ENCODE measurements at places on chromosomes 5 and 9.

GRCh38 chr5:122501089-122501435 is 189.0 kb downstream of the SNCAIP start:
- peaks cover 53% of the 10 kb centered on the region for H3K4me1 ChIP-seq
- H3K27ac ChIP-seq: peak overlapping the region; percentile 74
- H3K4me3 ChIP-seq: peak overlapping the region; percentile 1
- H3K27me3 ChIP-seq: no peaks in the 10 kb centered on the region
- no peaks in the 10 kb centered on the region for H3K36me3 ChIP-seq
- no peak for DNase-seq

DNA sequence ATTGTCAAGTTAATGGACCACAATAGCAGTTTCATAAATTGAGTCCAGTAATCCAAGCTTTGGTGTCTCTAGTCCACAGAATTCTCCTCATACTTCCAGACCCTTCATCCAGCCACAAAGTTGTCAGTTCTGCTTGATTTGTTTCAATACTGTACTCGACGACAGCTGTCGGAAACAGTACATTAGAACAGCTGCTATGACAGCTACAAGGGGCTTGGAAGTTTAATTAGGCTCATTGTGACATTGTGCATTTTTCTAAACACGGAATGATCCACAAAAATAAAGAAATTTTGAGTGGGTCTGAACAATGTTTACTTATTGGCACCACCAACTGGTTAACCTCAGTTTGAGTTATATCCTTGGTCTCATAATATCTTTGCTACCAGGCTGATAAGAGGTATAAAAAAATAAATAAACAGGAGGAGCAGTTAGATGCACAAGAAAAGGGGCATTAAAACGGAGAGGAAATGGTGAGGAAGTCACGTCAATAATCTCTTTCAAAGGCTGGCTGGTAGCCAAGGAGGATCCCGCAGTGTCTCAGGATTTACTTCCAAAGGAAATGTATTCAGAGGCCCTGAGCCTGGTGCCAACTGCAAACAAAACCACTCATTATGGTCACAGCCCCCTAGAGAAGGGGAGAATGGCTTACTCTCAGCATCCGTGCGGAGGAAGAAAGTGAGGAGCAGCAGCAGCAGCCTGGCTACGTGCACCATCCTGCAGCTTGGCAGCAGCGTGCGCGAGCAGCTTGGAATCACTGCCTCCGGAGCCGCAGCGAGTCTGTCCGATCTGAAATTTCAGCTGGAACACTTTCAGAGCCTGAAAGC is 933.8 kb upstream of the DMAC1 start:
- no peaks in the 10 kb centered on the region for H3K36me3 ChIP-seq
- H3K4me1 ChIP-seq: peaks cover 28% of the 10 kb centered on the region
- no peak for DNase-seq
- H3K4me3 ChIP-seq: peak overlapping the region; percentile 24
- peak overlapping the region; percentile 40 for H3K27ac ChIP-seq
- no peaks in the 10 kb centered on the region for H3K27me3 ChIP-seq

DNA sequence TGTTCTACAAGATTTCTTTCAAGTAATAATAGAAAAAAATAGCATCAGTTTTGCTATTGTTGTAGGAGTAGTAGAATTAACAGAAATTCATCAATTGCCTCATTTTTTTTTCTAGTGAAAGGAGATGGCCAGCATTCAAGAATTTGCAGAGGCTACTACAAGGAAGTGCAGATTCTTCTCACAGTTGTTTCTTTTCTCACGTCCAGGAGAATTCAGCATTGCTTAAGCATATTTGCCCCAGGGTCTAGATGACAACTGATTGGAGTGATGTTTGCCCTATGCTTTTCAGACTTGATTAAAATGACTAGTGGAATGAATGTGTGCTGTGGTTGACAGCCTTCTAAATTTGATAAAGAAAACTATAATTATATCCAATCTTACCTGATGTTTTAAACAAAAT is 46.6 kb upstream of the SLC12A2 start:
- peak overlapping the region; percentile 66 for H3K27ac ChIP-seq
- H3K4me3 ChIP-seq: no peak overlapping the region
- no peaks in the 10 kb centered on the region for H3K27me3 ChIP-seq
- DNase-seq: no peak
- H3K4me1 ChIP-seq: peaks cover 32% of the 10 kb centered on the region

GRCh38 chr5:8340739-8341344 is 471.9 kb downstream of the MTRR start:
- H3K4me3 ChIP-seq: no peak overlapping the region
- H3K27me3 ChIP-seq: peaks cover 13% of the 10 kb centered on the region
- no peaks in the 10 kb centered on the region for H3K4me1 ChIP-seq

- no peak overlapping the region for H3K27ac ChIP-seq
- peaks cover 2% of the 10 kb centered on the region for H3K4me1 ChIP-seq
- H3K4me3 ChIP-seq: no peak overlapping the region
- peaks cover 54% of the 10 kb centered on the region for H3K27me3 ChIP-seq
Observed at GRCh38 chr5:158245513-158245912, 386.6 kb upstream of the CLINT1 start.

DNA sequence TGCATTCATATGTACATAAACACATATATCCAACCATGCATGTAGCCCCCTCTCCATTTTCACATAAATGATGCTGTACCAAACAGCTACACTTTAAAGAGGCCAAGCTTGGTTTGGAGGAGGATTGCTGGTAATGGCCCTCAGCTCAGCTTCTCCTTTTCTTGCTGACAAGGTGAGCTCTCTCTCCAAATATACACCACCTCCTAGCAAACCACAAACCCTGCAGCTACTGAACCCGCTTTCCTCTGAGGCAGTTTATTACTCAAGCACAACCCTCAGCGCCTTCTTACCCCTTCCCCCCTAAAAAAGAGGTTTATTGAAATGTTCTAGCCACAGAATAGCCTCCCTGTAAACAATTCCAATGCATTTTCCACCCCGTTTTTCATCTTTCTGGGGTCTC is 54.0 kb downstream of the ALG2 start:
- H3K4me1 ChIP-seq: peaks cover 24% of the 10 kb centered on the region
- DNase-seq: no peak
- H3K36me3 ChIP-seq: no peaks in the 10 kb centered on the region
- H3K27me3 ChIP-seq: no peaks in the 10 kb centered on the region

GRCh38 chr5:7207979-7208378 is 188.0 kb upstream of the ADCY2 start:
- DNase-seq: no peak
- H3K4me1 ChIP-seq: peaks cover 8% of the 10 kb centered on the region
- no peak overlapping the region for H3K4me3 ChIP-seq
- no peaks in the 10 kb centered on the region for H3K27me3 ChIP-seq
- H3K36me3 ChIP-seq: no peaks in the 10 kb centered on the region

GRCh38 chr9:126303488-126303887 is 23.1 kb upstream of the MVB12B start:
- H3K27ac ChIP-seq: no peak overlapping the region
- H3K4me3 ChIP-seq: no peak overlapping the region
- no peaks in the 10 kb centered on the region for H3K27me3 ChIP-seq
- H3K36me3 ChIP-seq: no peaks in the 10 kb centered on the region
- no peak for DNase-seq

DNA sequence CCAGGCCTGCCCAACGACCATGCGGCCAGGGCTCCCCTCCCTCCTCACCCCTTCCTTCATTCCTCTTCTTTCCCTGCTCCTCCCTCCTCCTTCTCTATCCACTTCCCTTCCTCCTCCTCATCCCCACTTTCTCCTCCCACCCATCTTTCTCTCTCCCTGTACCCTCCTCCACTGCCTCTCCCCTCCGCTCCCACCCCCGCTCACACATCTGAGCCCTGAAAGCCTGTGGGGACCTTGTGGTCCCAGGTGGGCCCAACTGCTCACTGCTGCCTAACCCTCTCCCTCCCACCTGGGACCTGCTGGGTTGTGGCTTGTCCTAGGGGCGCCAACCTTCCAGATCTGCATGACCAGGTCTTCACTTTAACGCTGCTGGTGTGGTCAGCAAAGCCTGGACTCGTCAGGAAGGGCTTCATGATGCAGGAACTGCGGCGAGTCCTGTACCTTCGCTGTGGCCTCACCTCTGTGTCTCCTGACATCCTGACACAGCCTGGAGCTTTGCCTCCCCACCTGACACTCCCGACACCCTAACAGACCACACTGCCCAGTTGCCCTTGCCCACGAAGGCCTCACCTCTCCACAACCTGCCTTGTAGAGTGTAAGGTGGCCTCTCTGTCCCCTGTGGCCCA is 34.6 kb downstream of the C5orf15 start:
- H3K4me3 ChIP-seq: no peak overlapping the region
- H3K27ac ChIP-seq: no peak overlapping the region
- no peaks in the 10 kb centered on the region for H3K27me3 ChIP-seq
- no peaks in the 10 kb centered on the region for H3K36me3 ChIP-seq
- no peak for DNase-seq
- peaks cover 40% of the 10 kb centered on the region for H3K4me1 ChIP-seq

GRCh38 chr5:56725711-56726411 is 89.5 kb upstream of the MAP3K1 start:
- H3K4me1 ChIP-seq: peaks cover 10% of the 10 kb centered on the region
- no peaks in the 10 kb centered on the region for H3K27me3 ChIP-seq
- no peak overlapping the region for H3K4me3 ChIP-seq
- peaks cover under 1% of the 10 kb centered on the region for H3K36me3 ChIP-seq
- H3K27ac ChIP-seq: peak overlapping the region; percentile 73

- H3K36me3 ChIP-seq: no peaks in the 10 kb centered on the region
- H3K27ac ChIP-seq: no peak overlapping the region
- H3K27me3 ChIP-seq: no peaks in the 10 kb centered on the region
- no peak overlapping the region for H3K4me3 ChIP-seq
- DNase-seq: no peak
- H3K4me1 ChIP-seq: peaks cover 47% of the 10 kb centered on the region
Observed at GRCh38 chr5:65068410-65068809, 299.7 kb downstream of the CWC27 start.

All from mesothelial cell of epicardium (in vitro differentiated cells).